PC-9 (cell line): ENCODE measurements at places on chromosomes 13 and 19. TPM values are rescaled to one million over a fixed set of nuclear protein-coding genes. Genes with fewer than 3 reads are reported as not detected.

ZNF615 gene
- total RNA-seq, result 5.3 and 8.5 TPM in 2 replicates

ZNF93 gene
- total RNA-seq, result 4.1 and 5.8 TPM in 2 replicates

SEMA6B gene
- 3.3 and 5.0 TPM in 2 replicates for total RNA-seq

ZNF99 gene
- not detected in 2 replicates for total RNA-seq

CCDC169 gene
- 6.5 and 6.9 TPM in 2 replicates for total RNA-seq

TTC9B gene
- total RNA-seq, result 0.50 and 0.59 TPM in 2 replicates

TEKTIP1 gene
- total RNA-seq, result 4.7 and 4.9 TPM in 2 replicates

ZNF582 gene
- 1.8 and 3.4 TPM in 2 replicates for total RNA-seq
